HTR-8/SVneo (cell line): ENCODE measurements at places on chromosomes 2 and 18.

DNA sequence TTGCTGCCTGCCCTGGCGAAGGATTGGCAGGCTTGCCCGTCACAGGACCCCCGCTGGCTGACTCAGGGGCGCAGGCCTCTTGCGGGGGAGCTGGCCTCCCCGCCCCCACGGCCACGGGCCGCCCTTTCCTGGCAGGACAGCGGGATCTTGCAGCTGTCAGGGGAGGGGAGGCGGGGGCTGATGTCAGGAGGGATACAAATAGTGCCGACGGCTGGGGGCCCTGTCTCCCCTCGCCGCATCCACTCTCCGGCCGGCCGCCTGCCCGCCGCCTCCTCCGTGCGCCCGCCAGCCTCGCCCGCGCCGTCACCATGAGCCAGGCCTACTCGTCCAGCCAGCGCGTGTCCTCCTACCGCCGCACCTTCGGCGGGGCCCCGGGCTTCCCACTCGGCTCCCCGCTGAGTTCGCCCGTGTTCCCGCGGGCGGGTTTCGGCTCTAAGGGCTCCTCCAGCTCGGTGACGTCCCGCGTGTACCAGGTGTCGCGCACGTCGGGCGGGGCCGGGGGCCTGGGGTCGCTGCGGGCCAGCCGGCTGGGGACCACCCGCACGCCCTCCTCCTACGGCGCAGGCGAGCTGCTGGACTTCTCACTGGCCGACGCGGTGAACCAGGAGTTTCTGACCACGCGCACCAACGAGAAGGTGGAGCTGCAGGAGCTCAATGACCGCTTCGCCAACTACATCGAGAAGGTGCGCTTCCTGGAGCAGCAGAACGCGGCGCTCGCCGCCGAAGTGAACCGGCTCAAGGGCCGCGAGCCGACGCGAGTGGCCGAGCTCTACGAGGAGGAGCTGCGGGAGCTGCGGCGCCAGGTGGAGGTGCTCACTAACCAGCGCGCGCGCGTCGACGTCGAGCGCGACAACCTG lies at the start of gene DES:
Gene DES, plus strand, starts transcription at position 223 of the 857 bp plus-strand sequence. Its CDS starts 86 bp downstream, at position 309.
- no peak for DNase-seq

GRCh38 chr2:166223298-166223697 lies 95.5 kb upstream of the SCN1A start:
- no peak for DNase-seq

- no peak for DNase-seq
Measured at GRCh38 chr18:58867281-58867961, 2.7 kb downstream of the ZNF532 start.

DNA sequence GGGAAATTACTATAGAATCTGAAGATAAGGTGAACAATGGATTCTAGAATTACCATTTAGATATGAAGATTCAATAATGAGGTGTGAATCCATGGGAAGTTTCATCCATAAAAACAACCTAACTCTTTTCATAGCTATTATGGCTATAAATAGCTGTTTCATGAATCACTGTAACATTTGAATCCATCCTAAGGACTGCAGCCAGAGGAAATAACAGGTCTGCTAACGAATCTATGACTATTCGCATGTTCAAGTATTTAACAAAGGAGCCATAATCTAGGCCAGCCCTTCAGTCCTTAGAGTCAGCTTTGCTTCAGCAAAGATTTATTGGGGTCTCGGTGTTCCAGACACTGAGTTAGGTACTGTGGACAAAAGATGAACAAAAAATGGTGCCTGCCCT lies 87.1 kb downstream of the MYOM1 start:
- DNase-seq = no peak

GRCh38 chr2:55048508-55049042 lies 1.7 kb downstream of the RTN4 start:
- peak; percentile 26 for DNase-seq

DNA sequence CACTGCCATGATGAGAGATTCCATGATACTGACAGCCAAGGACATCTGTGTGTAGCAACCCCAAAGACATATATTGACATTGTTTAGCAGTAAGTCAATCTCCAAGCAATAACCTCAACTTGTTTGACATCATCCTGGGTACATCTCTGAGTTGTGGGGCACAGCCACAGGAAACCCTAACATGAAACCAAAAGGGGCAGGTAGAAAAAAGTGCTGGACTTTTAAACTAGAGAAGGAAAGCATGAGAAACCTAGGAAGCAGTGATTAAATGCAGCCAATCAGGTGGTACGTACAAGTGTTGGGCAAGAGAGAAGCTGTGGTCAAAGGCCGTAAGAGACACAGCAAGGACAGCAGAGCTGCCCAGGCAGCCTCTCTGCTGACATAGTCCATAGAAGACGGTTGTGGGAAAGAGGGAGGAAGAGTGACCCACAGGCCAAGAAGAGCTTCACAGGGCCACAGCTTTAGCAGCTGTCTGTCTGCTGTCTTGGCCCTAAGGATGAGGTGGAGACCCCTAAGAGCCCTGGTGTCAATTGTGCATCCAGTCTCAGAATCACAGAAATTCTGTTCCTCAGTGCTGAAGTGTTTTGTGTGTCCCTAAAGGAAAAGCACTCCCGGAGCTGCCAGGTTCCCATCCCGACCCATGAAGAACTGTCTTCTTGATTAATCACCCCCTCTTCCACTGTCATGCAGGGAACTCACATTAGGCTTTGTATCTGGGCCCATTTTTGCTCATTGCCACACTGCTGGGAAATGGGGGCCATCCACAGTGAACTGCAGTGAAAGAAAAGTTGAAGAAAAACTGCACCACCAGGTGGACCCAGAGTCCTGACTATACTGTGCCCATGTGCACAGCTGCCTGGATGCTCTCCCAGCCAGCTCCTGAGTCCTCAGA lies 25.4 kb upstream of the CHN1 start:
- DNase-seq = peak; percentile 53

DNA sequence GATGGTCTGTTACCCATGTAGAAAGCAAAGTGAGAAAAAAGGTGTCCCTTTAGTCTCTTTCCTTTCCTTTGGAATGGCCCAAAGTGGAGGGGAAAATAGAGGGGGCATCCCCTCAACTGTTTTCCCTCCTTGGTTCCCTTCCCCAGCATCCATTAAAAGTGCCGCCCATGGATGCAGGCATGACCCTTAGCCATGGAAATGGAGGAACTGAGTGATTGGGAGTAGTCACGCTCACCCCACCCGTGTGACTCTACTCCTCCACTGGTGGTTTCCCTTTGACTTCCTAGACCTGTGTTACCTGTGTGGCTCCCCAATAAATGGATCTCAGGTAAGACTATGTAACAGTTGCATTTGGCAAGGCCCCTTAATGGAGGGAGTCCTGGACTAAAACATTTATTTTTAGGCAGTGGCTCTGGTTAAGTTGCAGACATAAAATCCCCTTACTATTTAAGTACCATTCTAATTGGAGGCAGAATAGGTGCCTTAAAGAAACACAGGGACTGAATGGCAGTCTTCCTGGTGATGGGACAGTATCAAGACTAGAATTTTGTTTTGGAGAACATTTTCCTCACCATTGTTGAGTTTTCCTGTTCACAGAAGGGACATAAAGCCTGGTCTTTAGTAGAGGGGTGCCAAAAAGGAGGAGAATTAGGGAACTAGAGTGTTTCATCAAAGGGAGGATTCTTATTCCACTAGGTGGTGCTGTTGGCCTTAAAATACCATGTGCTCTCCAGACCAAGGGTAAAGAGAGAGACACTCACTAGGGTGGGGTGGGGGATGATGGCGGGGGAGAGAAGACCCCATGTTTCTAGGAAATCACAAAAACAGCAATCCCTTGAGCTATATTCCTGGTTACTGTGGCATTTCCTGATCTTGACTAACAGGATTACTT lies 25.7 kb upstream of the PLA2R1 start:
- no peak for DNase-seq

DNA sequence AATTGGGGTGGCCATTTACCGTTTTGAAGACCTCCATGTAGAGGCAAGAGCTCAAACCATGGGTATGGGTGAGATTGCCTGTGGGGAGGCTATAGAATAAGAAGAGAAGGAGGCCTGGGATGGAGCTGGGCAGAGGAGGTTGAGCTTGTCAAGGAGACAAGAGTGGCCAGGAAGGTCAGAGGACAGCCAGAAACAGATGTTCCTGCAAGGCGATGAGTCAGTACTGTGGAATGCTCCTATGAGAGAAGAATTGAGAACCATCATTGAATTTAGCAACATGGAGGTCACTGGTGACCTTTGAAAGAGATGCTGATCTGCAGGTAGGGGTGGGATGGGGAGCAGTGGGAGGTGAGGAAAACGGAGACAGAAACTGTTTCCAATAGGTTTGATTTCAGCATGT lies 3.5 kb downstream of the ACSL3 start:
- no peak for DNase-seq

GRCh38 chr2:105674401-105674800 lies 70.3 kb upstream of the NCK2 start:
- no peak for DNase-seq

DNA sequence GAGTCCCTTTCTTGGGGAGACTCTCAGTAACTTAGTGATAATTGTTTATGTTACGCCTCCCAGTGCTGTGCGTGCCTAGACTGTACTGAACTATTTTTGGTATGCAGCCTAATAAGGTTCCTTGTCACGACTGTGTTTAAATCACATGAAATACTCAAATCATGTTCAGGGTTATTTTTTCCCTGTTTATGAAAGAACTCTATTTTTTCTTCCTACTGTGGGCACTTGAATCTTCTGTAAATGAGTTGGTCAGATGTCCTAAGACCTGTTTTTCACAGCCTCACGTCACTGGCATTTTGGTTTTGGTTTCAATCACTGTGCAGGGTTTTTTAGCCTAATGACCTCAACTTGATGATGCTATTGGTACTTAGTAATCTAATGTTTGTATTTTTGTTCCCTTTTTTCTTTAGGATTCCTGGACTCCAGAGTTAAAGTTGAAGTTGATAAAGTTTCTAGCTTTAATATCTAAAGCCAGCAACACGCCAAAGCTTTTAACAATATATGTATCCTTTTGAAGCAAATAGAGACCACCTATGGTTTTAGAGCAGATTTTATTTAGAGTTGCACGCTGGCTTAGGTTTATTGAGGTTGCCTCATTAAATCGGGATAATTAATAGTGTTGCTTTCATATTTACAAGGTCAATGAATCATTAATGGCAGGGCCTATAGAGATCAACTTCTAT lies 24.0 kb downstream of the ARMC9 start:
- DNase-seq = no peak

- DNase-seq = peak; percentile 81
Measured at GRCh38 chr2:10043256-10043905, at the start of gene KLF11. TSS of gene KLF11 (plus strand) at chr2:10043550. CDS start at chr2:10043717, 167 bp downstream.

GRCh38 chr2:182415771-182416170 lies 11.1 kb downstream of the PDE1A start:
- no peak for DNase-seq

- no peak for DNase-seq
Measured at GRCh38 chr2:79950526-79950925, 354.0 kb downstream of the LRRTM1 start.

GRCh38 chr2:21251216-21251980 lies 127.6 kb downstream of the TDRD15 start:
- no peak for DNase-seq

DNA sequence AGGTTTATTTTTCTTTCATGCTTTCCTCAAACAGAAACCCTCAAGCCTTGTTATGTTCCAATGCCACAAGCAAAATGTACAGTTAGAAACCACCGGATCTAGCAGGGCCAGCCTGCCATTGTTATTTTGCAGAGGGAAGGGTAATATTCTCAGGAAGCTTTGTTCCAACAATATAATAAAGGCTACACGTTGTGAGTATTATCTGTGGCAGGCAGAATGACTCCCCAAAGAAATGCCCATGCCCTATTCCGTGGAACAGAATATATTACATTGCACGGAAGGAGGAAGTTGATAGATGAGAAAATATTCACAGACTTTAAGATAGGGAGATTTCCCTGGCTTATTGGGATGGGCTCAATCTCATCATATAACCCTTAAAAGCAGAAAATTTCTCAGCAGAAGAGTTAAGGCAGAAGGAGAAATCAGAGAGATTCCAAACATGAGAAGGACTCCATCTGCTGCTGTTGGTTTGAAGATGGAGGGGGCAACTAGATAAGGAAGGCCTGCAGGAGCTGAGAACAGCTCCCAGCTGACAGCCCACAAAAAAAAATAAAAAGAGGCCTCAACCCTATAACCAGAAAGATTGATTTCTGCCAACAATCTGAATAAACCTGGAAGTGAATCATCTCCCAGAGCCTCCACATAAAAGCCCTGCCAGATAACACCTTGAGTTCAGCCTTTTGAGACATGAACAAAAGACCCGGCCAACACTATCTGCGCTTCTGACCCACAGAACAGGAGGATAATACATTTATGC lies 466.6 kb downstream of the LPIN1 start:
- no peak for DNase-seq

DNA sequence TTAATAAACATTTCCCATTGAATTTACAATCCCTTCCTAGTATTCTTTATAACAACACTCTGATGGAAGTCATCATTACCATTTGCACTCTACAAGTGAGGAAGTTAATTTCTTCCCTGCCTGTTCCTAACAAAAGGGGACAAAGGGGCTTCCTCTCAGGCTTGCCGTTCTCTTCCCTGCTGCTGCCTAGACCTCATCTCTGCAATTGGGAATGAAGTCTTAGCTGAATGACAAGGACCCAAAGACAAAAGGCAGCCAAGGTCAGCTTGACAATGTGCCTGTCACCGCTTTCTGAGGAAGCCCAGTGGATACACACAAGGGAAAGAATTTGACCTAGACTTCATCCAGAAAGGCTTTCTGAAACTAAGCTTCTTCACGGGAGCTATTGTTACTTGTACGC lies 416.4 kb downstream of the CMPK2 start:
- no peak for DNase-seq

DNA sequence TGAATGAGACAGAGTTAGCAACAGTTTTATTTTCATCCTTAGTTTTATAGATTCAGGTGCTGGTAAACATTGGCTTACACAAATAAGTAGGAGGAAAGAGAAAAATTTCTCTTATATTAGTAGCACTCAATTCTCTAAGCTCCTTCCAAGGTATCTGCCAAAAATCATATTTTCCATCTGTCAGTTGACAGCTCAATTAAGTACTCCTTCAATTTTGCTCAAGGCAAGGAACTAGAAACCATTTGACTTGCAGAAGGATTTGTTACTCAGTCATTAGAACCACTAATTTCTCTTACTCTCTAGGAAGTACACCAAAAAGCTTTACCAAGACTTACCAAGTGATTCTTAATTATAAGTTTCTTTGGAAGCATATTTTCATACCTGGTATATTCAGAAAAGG lies 101.4 kb upstream of the ATP8B1 start:
- DNase-seq = no peak

DNA sequence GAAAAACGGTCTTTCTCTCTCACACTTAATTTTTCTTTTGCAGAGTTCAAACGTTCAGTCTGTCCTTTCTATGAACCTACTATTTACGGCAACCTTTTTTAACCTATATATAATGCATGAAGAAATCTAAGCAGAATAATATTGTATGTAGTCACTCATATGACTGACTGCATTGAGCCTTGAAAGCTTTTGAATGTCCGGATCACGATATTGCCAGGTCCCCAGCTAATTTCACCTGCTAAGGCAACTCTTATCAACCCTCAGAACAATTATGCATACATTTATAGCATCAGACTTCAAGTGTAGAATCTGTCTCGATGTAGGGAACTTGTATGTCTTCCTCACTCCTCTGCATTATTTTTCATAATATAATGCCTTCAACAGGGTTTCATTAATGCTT lies 1083.8 kb upstream of the KLHL29 start:
- DNase-seq = no peak

- no peak for DNase-seq
Measured at GRCh38 chr2:29808321-29808720, 113.1 kb downstream of the ALK start.
